ENCODE measurements at places on chromosomes 16 and 17.

GRCh38 chr17:42354956-42355843 lies 33.0 kb downstream of the STAT3 start:
- no peak for DNase-seq

DNA sequence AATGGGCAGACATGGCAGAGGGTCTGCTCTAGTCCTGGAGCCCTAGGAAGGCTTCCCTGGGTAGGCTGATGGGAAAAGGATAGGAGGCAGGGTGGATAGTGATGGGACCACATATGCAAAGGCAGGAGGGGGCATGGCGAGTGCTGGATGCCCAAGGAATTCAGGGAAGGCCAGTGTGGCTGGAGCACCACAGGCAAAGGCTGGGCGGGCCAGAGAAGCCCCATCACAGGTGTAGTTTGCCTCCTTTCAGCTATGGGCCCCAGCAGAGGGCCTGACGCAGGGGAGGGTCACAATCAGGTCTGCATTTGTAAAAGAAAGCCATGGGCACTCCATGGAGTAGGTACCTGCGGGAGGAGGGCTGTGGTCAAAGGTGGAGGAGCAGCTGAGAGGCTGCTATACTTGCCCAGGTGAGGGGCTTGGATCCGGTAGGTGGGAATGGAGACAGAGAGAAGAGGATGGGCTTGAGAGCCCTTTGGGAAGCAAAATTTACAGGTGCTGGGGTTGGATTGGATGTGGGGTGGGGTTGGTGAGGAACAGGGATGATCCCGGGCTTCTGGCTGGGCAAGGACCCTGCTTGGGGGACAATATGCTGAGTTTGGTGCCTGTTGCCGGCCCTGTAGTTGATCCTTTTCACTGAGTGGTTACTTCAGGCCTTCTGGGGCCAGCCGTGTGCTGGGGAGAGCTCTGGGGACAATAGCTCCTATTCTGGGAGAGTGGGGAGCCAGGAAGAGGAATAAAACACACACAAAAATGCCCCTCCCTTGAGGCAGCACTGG lies 6.5 kb upstream of the COL1A1 start:
- no peak for DNase-seq

DNA sequence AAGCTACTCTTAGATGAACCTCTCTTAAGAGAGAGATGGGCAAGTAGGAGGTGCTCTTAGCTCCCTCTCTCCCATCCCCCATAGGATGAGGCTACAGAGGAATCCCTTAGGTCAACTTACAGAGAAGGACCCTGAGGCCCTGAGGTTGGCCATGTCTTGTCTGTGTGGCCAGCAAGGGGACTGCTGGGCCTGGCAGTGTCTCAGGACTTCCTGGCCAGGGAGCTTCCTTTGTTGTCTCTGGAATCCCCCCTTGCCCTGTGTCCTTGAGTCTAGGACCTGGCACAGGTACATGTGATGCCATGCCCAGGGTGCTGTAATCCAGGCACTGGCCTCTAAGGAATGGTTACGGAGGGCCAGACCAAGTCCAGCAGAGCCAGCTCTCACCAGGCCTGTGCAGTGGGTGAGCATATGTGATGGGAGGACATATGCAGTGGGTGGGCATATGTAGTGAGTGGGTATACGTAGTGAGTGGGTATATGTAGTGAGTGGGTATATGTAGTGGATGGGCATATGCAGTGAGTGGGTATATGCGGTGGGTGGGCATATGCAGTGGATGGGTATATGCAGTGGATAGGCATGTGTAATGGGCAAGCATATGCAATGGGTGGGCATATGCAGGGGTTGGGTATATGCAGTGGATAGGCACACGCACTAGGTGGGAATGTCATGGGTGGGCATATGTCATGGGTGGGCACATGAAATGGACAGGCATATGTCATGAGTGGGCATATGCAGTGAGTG lies 20.3 kb upstream of the PECAM1 start:
- no peak for DNase-seq

- no peak for DNase-seq
Observed at GRCh38 chr17:73284354-73284753, 22.7 kb upstream of the CPSF4L start.

- DNase-seq: no peak
Observed at GRCh38 chr17:80825471-80826345, 165.9 kb upstream of the CHMP6 start.

DNA sequence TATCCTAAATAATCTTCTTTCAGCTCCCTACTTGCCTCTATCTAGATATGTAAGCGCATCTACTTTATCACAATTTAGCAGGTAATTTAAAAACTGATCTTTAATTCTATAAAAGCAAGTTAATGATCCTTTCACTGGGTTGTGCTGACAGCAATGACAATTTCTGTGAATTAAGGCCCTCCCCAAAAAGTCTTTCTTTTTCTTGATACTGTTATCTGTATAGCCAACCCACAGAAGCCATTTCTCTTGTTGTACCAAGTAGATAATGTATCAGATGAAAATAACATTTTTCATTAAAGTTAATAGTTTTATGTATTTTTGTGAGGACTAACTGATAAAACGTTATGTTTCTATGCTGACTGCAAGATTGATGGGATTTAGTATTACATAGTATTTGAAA lies 3.8 kb downstream of the ZPBP2 start:
- DNase-seq: no peak

- no peak for DNase-seq
Observed at GRCh38 chr16:83856792-83857191, 42.1 kb upstream of the MLYCD start.

- no peak for DNase-seq
Observed at GRCh38 chr16:76294396-76295214, 17.4 kb downstream of the CNTNAP4 start.

GRCh38 chr16:54815177-54815576 lies 115.5 kb upstream of the IRX5 start:
- no peak for DNase-seq

- no peak for DNase-seq
Observed at GRCh38 chr16:82835487-82836155, 208.9 kb downstream of the CDH13 start.

Measured in NCI-H1436 treated with DMSO at 0.1 percent for 48 hours (cell line).